ENCODE measurements at places on chromosomes 4 and X.

DNA sequence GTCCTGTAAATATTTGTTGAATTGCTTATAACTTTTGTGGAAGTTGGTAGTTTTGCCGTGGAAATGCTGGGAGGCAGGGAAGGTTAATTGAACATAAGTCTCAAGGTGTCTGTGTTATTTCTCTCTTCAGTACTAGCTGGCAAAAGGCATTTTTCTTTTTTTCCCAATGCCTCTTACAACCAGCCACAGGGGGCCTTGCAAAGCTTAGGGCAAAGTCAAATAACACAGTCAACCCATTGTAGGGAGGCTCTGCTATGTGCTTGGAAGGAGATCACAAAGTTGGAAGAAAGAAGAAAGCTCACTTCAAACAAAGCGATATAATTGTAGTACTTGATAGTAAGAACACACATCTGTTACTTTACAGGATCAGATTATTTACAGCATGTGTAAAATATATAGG, 802.6 kb downstream of the PDHA2 start:
- no peak for DNase-seq

DNA sequence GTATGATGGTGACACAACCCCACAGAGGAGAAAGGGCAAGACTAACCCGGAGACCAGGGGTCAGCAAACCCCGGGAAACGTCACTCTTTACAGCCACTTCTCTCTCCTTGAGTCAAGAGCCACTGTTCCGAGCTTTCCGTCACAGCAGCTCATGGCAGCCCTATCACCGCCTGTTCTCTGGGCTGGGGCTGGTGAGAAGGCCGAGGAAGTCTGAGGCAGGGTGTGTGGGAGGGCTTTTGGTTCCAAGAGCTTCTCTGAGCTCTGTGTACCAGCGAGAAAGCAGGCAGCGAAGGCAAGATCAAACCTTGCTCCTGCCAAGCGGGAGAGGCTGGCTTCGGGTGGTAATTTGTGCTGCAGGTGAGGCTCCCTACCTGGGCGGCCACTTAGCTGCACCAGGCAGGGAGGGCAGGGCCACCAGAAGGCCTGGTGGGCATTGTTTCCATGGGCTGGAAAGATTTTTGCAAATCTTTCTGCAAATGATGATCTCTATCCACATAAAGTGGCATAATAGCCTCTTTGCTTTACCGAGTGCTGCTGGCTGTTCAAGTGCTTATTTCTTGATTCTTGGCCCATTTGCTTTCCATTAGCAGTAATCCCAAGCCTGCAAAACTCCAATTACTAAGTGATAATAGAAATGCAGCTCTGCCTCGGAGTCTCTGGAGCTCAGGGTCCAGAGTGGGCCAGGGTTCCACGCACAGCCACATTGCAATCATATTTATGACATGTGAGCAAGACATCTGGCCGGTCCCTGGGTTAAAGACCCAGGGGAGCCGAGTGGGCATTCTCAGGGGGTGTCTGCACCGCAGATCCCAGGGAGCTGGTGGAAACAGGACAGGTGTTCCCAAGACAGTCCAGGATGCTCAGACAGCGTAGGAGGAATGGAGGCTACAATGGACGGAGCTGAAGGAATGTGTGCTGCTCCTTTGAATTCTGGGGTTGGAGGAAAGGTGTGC, 41.5 kb downstream of the DCTD start:
- DNase-seq = no peak

- DNase-seq = no peak
Observed at GRCh38 chr4:94525993-94526728, 74.4 kb downstream of the PDLIM5 start.

GRCh38 chrX:36957425-36958328, 50.5 kb upstream of the FAM47C start:
- no peak for DNase-seq

GRCh38 chr4:108135549-108136209, 33.1 kb downstream of the LEF1 start:
- DNase-seq = no peak

DNA sequence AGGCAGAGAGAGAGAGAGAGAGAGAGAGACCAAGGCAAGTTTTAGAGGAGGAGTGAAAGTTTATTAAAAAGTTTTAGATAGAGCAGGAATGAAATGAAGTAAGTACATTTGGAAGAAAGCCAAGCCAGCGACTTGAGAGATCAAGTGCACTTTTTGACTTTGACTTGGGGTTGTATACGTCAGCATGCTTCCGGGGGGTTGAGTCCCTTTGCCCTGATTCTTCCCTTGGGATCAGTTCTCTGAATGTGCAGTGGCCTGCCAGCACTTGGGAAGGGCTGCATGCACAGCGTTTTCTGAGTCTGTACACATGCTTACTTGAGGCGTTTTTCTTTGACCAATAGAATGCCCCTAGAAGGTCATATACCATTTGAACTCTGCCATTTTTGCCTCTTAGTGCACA, 400.5 kb downstream of the PDGFC start:
- no peak for DNase-seq

DNA sequence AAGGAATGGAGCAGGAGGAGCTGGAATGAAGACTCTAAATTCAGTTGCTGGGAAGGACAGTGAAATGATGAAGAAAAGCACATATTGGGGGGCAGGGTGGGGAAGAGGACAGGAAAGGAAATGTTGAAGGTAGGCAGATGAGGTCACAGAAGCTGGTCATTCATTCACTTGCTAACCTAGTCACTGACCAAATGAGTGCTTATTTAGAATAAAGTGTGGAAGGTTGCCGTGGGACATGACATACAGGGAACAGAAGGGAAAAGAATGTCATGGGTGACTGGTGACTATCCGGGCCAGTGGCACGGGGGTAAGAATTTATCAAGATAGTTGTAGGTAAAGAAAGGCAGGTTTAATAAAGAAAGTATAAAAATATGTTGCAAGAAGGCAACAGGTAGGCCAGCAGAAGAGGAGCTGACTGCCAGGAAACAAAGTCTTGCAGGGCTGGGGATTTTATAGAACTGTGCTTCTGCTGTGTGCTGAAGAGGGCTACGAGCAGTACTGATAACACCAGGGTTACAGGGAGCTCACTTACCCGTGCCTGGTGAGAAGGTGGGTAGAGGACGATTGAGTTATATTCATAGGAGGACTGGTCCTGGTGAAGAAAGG, 31.9 kb upstream of the TLR3 start:
- DNase-seq = no peak

DNA sequence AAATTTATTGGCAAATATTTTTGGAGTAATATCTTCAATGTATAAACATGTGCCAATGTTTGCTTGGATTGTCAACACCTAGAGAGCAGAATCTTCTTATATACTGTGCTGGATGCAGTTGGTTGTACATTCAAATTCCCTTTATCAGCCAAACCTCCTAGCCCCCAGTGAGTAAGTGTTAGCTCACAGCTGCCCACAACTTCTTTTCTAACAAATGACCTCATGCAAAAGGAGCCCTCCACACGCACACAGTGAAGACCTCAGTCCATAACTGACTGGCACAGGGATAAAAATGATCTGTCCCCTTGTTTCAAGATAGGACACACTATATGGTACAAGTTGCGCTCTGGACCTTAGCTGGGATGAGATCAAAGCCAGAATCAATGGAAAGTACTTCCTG, 458.0 kb upstream of the NWD2 start:
- DNase-seq = no peak

- DNase-seq = peak; percentile 87
Observed at GRCh38 chr4:16897991-16898827, at the start of gene LDB2. LDB2 (minus strand) TSS chr4:16898645.

DNA sequence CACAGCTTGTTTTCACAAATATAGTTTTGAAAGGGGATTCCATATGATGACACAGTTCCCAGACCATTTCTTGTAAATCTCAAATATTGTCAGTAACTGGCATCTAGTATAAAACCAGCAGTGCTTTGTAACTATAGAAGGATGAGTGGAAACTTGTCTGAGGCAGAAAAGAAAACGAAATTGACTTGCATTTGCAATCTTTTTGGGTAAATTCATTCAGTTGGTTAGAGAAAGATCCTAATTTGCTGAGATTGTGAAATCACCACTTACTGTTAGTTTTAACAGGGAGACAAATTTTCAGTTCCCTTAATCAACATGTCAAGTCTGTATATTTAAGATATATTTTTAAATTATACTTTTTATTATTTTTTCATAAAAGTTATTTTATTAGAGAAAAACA, 71.5 kb upstream of the VEGFC start:
- no peak for DNase-seq

DNA sequence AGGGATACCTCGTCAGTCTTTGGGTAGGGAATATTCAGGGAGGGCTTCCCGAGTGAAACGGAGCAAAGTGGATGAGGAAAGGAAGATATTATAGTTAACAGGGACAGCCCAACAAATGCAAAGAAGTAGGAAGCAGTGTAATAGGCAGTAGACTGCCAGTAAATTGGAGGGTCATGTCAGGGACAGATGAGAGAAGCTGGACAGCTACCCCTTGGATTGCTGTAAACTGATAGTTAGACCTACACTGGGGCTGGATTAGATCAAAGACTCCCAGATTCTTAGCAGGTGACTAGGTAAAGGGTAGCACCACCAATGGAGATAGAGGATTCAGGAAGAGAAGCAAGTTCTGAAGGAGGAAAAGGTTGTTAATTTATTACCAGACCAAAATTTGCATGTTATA, 48.0 kb downstream of the NPNT start:
- DNase-seq = no peak

- DNase-seq = no peak
Observed at GRCh38 chr4:70637239-70637913, 8.8 kb downstream of the ENAM start.

GRCh38 chrX:153778684-153779101, 2.1 kb upstream of the SRPK3 start:
- DNase-seq = peak; percentile 13

- DNase-seq = peak; percentile 92
Observed at GRCh38 chr4:15149839-15150592, 147.7 kb downstream of the CPEB2 start.

- DNase-seq = no peak
Observed at GRCh38 chr4:21885770-21886169, 62.8 kb downstream of the KCNIP4 start.

GRCh38 chr4:8258552-8259212, 10.9 kb upstream of the HTRA3 start:
- DNase-seq = no peak

DNA sequence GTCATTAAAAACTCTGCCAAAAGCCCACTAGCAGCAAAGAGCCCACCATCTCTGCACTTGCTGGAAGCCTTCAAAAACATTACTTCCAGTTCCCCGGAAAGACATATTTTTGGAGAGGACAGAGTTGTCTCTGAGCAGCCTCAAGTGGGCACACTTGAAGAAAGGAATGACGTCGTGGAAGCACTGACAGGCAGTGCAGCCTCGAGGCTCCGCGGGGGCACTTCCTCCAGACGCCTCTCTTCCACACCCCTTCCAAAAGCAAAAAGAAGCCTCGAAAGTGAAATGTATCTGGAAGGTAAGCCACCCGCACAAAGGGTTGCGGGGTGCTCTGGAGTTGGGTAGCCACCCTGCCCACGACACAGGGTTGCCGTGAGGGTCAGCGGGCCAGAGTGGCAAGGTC, 25.9 kb downstream of the OFD1 start:
- DNase-seq = no peak

GRCh38 chrX:44082829-44083228, 109.6 kb upstream of the NDP start:
- DNase-seq = no peak

DNA sequence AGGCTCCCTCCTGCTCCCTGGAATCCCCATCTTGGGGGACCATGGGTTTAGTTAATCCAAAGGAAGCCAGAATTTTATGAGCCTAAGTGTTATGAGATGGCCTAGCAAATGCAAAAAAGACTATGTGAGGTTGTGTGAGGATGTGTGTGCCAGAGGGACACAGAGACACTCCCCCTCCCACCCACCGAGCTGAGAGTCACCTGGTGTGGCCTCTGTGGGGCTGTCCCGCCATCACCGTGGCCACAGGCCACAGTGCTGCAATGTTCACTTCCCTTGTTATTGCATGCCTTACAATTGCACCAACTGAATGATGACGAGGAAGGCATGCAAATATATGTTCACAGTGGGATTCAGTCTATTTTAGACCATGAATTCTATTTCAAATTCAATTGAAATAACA, 601 bp upstream of the FGFBP2 start:
- DNase-seq = no peak

- DNase-seq = no peak
Observed at GRCh38 chrX:37076983-37077382, 68.8 kb downstream of the FAM47C start.

DNA sequence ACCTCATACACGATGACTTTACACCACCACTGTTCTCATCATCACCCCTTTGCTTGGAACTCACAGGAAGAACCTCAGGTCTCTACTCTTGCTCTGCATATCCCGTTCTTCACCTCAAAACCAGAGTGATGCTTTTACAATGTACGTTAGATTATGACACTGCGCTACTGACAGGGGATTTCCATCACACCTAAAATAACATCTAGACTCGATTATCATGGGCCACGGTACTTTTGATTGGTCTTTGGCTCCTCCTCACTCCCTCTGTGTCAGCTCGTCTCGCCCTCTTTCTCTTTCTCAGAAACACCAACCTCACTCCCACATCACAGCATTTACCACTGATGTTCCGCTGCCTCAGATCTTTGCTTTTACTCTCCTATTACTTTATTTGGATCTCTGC, 172.4 kb downstream of the TLL1 start:
- DNase-seq = no peak

DNA sequence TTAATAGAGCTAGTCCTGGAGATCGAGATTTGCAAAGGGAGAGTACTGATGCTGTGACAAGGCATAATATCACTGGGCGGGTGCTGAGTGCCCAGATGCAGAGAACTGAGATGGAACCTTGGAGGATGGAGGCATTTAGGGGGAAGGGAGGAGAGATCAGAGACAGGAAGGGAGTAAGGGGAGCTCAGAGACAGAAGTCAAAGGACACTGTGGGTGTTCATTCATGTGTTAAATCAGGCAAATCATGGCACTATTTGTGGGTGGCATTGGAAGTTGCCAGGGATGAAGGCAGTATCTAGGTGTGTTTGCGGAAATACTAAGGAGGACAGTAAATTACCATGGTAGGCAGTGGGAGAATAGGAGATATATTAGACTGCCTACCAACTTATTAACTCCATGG, 135.0 kb downstream of the RBM46 start:
- no peak for DNase-seq

DNA sequence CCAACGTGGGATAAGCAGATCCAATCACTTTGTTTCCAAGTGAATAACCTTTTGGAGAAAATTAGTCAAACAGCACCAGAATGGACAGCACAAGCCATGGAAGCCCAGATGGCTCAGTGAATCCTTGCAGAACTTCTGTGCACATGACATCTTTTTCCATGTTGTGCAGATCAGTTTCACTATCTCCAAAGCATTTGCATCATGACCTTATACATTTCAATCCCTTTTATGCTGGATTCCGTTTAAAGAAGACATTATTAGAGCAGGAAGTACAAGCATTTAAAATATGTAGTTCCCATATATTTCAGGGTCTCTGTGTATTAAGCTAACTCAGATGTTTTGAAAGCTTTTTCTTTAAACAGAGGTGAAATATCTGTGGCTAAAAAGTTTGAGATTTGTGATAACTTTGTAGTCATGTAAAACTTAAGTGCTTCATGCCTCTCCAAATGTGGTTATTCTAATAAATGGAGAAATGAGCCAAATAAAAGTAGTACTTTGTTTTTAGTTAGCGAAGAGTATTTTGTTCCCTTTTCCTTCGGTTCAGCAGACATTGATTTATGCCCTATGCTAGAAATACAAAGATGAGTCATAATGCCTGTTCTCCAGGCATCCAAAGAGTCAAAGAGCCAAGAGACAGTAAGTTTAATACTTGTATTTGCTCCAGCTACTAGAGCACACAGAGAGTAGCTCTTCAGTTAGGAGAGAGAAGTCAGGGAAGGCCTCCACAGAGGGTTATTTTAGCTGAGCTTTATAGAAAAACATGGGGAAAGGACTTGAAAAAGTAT, 39.0 kb downstream of the PLAC8 start:
- no peak for DNase-seq

Measured in Right ventricle myocardium inferior (tissue), 1 donor.